ENCODE measurements at places on chromosomes 2 and 18.

- DNase-seq = no peak
Measured at GRCh38 chr18:69686861-69687260, 260.8 kb downstream of the CD226 start.

DNA sequence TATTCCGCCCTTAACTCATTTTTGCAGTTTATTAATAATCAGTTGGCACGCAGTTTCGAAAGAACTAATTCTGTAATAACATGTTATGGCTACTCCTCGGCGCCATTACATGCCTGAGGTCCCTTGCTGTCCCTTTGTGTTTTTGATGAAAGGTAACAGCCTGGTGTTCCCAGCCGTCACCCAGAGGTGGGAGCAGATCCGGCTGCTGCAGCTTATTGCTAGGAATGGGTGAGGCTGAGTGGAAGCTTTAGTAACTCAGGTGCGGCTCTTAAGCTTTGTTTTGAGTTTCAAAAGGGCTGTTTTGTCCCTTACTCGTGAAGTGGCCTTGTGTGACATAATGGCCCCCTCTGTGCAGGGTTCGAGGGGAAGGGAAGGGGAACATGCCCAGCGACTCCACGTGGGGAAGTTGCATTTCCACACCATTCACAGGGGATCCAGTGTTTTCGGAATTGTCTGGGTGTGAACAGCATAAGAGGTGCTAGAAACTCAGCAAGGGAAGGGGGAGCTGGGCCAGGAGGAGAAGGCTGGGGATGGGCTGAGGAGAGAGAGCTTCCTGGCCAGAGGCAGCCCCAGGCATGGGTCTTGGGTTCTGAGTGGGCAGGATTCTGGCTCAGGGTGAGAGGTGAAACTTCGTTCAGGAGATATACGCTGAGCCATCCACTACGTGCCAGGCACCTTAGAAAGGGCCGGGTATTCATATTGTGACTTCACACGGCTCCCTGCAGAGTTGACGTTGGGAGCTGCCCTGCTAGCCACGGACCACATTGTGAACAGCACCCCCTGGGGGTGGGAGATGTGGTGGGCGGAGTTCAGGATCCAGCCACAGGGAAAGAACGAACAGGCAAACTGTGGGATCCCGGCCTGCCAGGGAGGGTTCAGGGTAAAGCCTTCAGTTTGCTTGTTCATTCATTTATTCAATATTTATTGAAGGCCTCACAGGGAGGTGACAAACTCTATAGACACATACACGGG is 84.4 kb downstream of the TGOLN2 start:
- peak; percentile 49 for DNase-seq

GRCh38 chr2:240997141-240997855 is 1.1 kb upstream of the SNED1 start:
- DNase-seq = no peak

DNA sequence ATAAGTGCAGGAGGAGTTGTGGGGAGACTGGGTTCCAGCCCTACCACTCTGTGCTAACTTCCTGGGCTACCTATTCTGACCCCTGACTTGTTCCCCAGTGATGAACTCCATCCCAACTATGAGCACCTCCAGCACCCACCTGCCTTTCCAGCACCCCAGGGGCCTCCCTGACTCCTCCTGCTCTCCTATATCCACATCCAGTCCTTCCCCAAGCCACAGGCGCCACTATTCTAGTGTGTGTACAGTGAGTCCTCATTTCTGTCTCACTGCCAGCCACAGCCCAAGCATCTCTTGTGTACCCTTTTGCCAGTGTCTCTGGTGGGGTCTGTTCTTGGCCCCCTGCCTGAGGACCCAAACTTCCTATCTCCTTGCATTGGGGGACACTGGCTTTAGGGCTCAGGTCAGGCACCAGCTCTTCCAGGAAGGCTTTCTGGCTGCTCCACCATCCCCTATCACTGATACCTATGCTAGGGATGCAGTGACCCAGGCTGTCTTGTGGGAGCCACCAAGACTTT is 145.2 kb downstream of the INHBB start:
- no peak for DNase-seq

- no peak for DNase-seq
Measured at GRCh38 chr18:79695856-79696850, 16.6 kb downstream of the CTDP1 start.

DNA sequence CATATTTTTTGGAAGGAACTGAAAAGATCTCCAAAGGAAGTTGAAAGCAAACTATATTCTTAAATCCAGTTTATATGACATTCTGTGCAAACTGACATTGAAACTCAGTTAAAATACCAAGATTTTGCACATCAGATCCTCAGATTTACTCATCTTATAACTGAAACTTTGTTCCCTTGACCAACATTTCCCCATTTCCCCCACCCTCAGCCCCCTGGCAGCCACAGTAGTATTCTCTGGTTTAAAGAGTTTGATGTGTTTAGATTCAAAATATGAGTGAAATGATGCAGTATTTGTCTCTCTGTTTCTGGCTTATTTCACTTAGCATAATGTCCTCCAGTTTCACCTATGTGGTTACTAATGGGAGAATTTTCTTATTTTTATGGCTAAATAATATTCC is 99.2 kb upstream of the ITGA4 start:
- DNase-seq = no peak

DNA sequence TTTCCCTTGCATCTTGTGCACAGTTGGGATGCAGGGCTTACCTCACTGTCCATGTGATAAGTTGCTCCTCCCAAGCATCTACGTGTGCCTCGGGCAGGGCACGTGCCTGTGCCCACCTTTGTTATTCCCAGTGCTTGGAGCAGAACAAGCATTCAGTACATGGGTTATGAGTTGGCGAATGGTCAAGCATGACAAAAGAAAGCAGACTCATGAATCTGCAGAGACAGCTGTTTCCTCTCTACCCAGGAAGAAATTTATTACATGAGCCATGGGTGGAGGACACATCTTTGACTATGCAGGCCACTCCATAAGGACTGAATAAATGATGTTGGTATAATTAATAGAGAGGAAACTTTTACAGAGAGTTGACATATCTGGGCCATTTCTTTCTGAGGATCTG is 127.8 kb downstream of the TPGS2 start:
- no peak for DNase-seq

- DNase-seq = no peak
Measured at GRCh38 chr2:168564641-168565040, 108.6 kb downstream of the CERS6 start.

- DNase-seq = no peak
Measured at GRCh38 chr2:149761611-149762010, 174.0 kb upstream of the MMADHC start.

DNA sequence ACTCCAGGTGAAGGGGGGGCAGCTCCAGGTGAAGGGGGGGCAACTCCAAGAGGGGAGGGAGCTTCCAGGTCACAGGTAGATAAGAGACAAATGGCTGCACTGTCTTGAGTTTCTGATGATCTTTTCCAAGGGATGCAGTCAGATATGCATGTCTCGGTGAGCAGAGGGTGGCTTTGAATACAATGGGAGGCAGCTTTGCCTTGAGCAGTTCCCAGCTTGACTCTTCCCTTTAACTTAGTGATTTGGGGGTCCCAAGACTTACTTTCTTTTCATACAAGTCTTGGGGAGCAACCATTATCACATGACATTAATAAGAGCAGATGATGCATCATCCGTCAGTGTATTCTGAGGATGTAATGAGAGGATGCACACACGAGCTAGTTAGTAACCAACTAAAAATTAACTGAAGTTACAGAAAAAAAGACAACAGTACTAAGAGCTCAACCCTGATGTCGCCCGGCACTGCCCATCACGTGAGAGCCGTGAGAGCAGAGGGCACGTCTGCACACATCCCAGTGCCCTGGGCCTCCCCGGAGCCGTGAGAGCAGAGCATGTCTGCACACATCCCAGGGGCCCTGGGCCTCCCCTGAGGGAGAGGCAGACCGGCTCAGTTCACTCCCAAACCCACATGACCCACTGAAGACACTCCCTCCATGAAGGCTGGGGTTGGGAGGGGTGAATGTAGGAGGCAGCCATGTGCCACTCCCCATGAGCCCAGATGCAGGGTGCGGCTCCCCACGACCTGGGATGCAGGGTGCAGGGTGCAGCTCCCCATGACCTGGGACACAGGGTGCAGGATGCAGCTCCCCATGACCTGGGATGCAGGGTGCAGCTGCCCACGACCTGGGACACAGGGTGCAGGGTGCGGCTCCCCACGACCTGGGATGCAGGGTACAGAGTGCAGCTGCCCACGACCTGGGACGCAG is 39.4 kb downstream of the PXDN start:
- DNase-seq = no peak

- no peak for DNase-seq
Measured at GRCh38 chr2:190607657-190608357, 41.1 kb upstream of the NAB1 start.

- peak; percentile 78 for DNase-seq
Measured at GRCh38 chr2:206260188-206261012, 14.1 kb upstream of the ZDBF2 start.

DNA sequence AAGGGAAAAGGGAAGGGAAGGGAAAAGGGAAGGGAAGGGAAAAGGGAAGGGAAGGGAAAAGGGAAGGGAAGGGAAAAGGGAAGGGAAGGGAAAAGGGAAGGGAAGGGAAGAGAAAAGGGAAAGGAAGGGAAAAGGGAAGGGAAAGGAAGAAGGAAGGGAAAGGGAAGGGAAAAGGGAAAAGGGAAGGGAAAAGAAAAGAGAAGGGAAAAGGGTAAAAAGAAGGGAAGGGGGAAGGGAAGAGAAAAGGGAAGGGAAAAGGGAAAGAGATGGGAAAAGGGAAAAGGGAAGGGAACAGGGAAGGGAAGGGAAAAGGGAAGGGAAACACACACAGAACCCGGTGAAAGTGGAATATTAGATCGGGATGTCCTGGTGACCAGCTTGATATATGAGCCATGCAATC is 40.8 kb downstream of the EIPR1 start:
- DNase-seq = no peak

GRCh38 chr2:80330527-80331450 is 26.2 kb upstream of the LRRTM1 start:
- no peak for DNase-seq

DNA sequence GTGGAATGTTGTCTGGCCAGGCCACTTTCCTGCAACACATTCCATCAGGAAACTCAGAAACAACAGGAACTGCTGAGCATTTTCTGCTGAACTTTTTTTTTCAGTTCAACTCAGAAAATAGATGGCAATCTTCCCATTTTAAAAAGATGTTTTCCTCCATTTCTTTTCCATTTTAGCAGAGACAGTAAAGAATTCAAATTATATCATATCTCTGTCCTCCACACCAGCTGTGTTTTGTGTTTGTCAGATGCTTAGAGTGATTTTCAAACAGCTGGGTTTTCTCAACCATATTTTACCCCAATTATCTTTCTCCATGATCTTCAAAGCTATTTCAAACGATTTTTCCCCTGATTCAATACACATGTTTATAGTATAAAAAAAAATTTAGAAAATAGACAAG is 713.4 kb downstream of the LRRTM4 start:
- no peak for DNase-seq

GRCh38 chr18:34626404-34627136 is 83.5 kb upstream of the DTNA start:
- DNase-seq = no peak

- no peak for DNase-seq
Measured at GRCh38 chr18:73966954-73967353, 180.7 kb downstream of the FBXO15 start.

DNA sequence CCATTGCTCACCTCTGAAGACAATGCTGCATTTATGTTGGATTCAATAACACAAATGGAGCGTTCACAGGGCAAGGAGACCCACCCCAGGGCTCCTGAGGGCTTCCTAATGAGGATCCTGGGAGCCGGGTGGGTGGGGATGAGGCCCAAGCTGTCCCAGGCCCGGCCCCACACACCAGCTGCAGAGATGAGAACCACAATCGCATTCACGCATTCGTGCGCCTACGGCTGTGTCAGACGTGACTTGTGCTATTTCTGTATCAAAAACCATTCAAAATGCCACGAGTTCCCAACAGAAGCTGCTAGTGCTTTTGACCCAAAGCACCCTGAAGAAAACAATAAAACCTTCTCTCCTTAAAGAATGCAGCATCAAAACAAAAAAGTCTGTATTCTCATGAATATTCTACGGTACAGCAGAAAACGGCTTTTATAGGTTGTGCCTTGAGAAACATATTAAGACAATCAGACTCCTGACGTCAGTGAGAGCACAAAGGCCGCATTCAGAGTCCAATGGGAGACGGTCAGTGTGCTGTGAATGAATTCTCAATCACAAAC is 205.4 kb downstream of the HDAC4 start:
- DNase-seq = no peak

GRCh38 chr2:38631976-38632375 is 29.2 kb upstream of the HNRNPLL start:
- no peak for DNase-seq

GRCh38 chr2:239729151-239729550 is 296.0 kb downstream of the NDUFA10 start:
- DNase-seq = no peak

- DNase-seq = no peak
Measured at GRCh38 chr2:45339253-45339652, 271.8 kb downstream of the SRBD1 start.

- DNase-seq = no peak
Measured at GRCh38 chr18:55416791-55417190, 171.2 kb downstream of the TCF4 start.

GRCh38 chr2:167293172-167293781 is 405.0 kb downstream of the XIRP2 start:
- no peak for DNase-seq

- DNase-seq = no peak
Measured at GRCh38 chr2:104416339-104417000, 437.4 kb upstream of the POU3F3 start.

GRCh38 chr2:70985956-70986355 is 7.5 kb downstream of the ANKRD53 start:
- DNase-seq = no peak

DNA sequence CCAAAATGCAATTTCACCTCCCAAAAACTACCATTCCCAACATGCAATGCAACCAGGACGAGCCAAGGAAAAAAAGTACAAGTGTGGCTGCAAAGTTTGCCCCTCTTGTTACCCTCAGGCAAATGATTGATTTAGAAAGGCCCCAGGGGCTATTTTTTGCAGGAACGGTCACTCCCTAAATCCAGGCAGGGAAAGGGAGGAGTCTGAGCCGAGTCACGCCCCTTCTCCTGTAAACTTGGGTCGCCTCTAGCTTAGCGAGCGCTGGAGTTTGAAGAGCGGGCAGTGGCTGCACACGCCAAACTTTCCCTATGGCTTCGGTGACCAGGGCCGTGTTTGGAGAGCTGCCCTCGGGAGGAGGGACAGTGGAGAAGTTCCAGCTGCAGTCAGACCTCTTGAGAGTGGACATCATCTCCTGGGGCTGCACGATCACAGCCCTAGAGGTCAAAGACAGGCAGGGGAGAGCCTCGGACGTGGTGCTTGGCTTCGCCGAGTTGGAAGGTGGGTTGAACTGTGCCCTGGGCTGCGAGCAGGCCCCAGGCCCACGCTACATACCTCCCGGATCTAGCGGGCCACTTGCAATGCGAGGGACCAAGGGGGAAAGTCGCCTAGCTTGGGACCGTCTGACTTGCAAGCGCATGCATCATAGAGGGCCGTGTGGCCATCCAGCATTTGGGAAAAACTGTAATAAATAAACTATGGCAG is at the start of gene GALM:
Gene GALM, plus strand, starts transcription at position 261 of the 702 bp plus-strand sequence. Its CDS starts 48 bp downstream, at position 309.
- DNase-seq = peak; percentile 82

GRCh38 chr2:42722320-42723190 is 41.4 kb downstream of the OXER1 start:
- peak; percentile 16 for DNase-seq

Measured in hematopoietic multipotent progenitor cell treated with erythropoietin and hydrocortisone succinate and interleukin-3 and kit ligand, for 8 days (in vitro differentiated cells).